Ovary (tissue), 10 donors: ENCODE measurements at places on chromosomes 5 and 9. TPM values are rescaled to one million over a fixed set of nuclear protein-coding genes. Genes with fewer than 3 reads are reported as not detected.

The SLC2A6 gene
- polyA plus RNA-seq: 0.93 TPM

The CTSV gene
- 2.1 TPM for polyA plus RNA-seq

The TBC1D13 gene
- 32.2 TPM for polyA plus RNA-seq

DNA sequence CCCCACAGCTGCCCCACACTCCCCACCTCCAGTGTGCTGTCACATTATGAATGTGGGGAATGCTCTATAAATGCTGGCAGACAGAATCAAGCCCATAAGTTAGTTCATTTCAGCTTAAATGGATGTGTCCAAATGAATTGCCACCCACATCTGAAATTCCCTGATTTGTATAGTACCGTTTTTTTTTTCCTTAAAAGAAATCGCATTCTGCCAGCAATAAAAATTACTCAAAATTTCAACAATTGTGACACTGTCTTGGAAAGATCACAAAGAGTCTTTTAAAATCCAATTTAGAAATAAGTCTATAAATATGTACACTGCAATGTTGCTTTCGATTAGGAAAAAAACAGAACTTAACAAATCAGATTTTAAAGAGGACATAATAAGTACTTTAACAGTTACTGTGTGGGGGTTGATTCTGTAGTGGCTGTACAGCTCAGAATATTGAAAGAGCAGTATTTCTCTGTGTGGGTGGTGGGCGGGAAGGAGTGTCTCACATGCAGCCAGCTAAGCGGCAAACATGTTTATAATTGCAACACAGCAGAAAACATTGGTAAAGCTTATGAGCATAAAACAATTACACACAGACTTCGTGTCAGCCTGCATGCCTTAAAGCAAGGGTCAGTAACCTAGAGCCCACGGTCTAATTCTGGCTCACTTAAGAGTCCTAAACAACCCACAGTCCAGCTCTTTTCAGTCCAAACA is 24.9 kb upstream of the CSNK1G3 start:
- no peak for DNase-seq
- H3K27ac ChIP-seq: no peak overlapping the region
- no peak overlapping the region for H3K4me3 ChIP-seq
- H3K27me3 ChIP-seq: no peaks in the 10 kb centered on the region

DNA sequence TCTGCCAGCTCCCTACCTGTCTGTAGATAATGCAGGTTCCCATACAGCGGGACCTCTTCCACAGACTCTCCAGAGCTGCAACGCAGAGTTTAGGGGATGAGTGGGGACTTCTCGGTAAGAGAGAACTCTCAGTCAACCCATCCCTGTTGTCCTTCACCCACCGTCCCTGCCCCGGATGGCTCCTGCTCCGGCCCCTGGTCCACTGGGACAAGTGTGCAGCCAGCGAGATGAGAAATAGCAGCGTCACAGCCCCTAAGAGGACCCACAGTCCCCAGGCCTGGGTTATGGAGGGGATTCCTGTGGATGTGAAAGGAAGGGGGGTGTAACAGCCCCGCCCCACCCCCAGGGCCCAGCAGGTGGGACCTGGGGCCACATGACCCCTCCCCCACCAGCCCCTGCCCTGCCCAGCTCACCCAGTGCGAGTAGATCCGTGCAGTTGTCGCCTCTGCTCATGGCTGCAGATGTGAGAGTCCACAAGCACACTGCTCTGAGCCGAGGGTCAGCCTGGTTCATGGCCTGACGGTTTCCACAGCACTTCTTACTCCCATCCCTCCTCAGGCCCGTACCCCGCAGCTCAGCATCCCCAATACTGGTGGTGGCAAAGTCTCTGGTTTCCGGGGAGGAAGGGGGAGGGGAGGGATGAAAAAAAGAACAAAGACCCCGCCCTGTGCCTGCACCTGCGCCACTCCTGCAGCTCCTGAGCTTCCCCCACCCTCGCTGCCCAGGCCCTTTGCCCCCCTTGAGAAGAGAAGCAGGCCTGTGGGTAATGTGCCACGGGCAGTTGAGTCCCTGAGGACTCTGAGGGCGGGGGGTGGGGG is at the start of gene SIT1:
TSS of gene SIT1 (minus strand) at position 591 of the 818 bp plus-strand sequence. CDS start at position 513, 78 bp downstream.
- H3K27ac ChIP-seq: no peak within 1 kb of the TSS
- no peaks in the 10 kb centered on the region for H3K27me3 ChIP-seq
- H3K4me1 ChIP-seq: peaks cover 3% of the 10 kb centered on the region
- no peak within 1 kb of the TSS for H3K4me3 ChIP-seq
- H3K36me3 ChIP-seq: no peaks in the 10 kb centered on the region

DNA sequence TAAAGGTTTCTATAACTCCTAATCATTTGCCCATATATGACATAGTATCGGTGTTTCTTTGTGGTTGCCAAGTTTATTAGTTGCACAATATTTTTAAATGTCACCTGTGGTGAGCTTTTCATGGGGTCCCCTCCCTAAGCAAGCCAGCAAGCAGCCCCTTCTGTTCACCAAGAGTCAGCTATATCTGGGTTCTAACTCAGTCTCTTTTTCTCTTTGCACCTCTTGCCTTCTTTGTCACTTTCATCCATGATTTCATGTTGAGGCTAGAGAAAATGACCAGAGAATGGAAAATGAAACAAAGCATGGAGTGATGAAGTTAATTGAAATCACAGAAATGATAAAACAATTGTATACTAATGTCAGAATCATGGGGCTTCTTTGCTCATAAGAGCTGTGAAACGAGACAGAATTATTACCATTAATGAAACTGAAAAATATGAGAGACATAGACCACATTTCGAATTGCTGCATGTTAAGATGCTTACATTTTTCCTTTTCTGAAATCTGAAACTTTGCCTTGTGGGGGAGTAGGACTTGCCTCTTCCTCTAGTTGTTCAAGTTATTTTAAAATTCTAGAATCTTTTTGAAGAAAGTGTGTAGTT is 75.7 kb downstream of the CAMK4 start:
- H3K4me1 ChIP-seq: no peaks in the 10 kb centered on the region
- H3K27me3 ChIP-seq: no peaks in the 10 kb centered on the region
- DNase-seq: no peak
- H3K36me3 ChIP-seq: no peaks in the 10 kb centered on the region
- no peak overlapping the region for H3K4me3 ChIP-seq
- no peak overlapping the region for H3K27ac ChIP-seq

DNA sequence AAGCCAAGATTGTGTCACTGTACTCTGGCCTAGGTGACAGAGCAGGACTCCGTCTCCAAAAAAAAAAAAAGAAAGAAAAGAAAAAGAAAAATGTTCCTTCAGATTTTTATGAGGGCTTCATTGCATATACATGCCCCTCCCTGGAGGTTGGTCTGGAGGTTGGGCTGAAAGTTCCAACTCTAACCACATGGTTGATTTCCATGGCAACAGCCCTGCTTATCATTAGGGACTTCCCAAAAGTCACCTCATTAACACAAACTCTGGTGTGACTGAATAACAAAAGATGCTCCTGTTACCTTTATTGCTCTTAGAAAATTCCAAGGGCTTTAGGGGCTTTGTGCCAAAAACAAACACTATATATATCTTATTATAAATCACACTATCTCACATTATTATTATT is 113.8 kb downstream of the TMC1 start:
- no peak overlapping the region for H3K4me3 ChIP-seq
- H3K27me3 ChIP-seq: no peaks in the 10 kb centered on the region
- no peak overlapping the region for H3K27ac ChIP-seq
- no peak for DNase-seq
- H3K4me1 ChIP-seq: no peaks in the 10 kb centered on the region
- no peaks in the 10 kb centered on the region for H3K36me3 ChIP-seq

GRCh38 chr9:81868145-81868544 is 60.1 kb upstream of the SPATA31D4 start:
- H3K4me3 ChIP-seq: no peak overlapping the region
- no peaks in the 10 kb centered on the region for H3K4me1 ChIP-seq
- no peaks in the 10 kb centered on the region for H3K27me3 ChIP-seq
- no peak for DNase-seq
- no peaks in the 10 kb centered on the region for H3K36me3 ChIP-seq

The LURAP1L gene
- 10.8 TPM for polyA plus RNA-seq

GRCh38 chr9:3043369-3043768 is 199.5 kb upstream of the PUM3 start:
- H3K36me3 ChIP-seq: no peaks in the 10 kb centered on the region
- no peak for DNase-seq
- H3K27me3 ChIP-seq: no peaks in the 10 kb centered on the region
- no peak overlapping the region for H3K4me3 ChIP-seq
- H3K4me1 ChIP-seq: no peaks in the 10 kb centered on the region
